ENCODE measurements at places on chromosomes 7 and 10.
A peak's percentile ranks its signal among the peaks of the same experiment; 100 is the strongest.

- DNase-seq: no peak
Measured at GRCh38 chr10:44413416-44413815, 28.5 kb upstream of the CXCL12 start.

DNA sequence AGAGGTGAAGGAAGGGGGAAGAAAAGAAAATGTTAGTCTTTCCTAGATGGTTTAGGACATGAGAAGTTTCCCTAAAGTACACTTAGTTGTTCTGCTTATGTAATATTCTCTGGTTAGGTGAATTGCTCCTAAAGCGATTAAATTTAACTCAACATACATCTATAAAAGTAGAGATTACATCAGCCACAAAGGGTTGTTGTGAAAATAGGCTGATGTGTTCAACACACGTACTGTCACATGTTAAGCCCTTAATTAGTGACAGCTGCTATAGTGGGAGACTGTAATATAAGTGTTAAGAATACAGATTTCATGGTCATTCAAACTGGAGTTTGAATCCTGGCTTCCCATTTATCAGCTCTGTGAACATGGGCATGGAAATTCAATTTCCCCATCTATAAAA lies 12.8 kb downstream of the HECTD2 start:
- DNase-seq: no peak

DNA sequence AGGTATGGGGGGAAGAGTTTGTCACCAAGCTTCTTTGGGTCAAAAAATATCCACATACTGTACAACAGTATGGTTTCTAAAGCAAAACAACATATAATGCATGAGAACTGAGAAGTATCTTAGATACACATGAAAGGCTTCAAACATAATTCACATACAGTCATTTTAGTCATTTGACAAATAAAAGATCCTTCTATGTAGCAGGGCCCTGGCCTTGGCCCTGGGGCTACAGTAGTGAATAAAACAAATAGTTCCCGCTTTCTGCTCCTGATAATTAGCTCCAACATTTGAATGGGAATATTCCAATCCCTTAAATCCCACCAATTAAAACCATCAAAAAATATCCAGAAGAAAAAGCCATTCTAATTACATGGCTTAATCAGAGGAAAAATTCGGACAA lies 51.3 kb downstream of the MALSU1 start:
- DNase-seq: no peak

DNA sequence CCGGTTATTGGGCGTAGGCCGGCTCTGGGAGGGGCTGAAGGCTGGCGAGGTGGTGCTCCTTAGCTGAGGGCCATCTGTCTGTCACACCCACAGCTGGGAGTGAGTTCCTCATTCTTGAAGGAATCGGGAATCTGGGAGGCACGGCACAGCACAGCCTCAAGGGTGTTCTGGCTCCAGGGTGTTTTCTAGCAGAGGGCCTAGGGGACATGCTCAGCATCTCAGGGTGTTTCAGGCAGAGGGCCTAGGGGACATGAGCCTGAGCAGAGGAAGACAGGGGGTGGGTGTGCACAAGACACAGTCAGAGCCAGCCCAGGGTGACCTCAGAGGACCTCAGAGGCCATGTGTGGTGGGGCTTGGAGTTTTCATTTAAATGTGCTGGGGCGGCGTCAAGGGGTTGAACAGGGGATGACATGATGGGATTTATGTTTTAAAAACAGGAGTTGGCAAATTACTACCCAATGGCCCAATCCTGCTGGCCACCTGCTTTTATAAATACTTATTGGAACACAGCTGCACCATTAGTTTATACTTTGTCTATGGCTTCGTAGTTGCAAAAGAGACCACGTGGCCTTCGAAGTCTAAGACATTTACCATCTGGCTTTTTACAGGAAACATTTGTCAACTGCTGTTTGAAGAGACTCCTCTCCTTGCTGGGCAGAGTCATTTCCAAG lies 121.6 kb downstream of the PRKAG2 start:
- no peak for DNase-seq

- no peak for DNase-seq
Measured at GRCh38 chr10:102312683-102313082, 67.4 kb downstream of the GBF1 start.

- no peak for DNase-seq
Measured at GRCh38 chr10:126599949-126600682, 70.4 kb downstream of the C10orf90 start.

- DNase-seq: peak; percentile 41
Measured at GRCh38 chr7:147196481-147196880, 1079.9 kb downstream of the CNTNAP2 start.

GRCh38 chr7:50189371-50189770 lies 96.3 kb upstream of the ZPBP start:
- DNase-seq: no peak

DNA sequence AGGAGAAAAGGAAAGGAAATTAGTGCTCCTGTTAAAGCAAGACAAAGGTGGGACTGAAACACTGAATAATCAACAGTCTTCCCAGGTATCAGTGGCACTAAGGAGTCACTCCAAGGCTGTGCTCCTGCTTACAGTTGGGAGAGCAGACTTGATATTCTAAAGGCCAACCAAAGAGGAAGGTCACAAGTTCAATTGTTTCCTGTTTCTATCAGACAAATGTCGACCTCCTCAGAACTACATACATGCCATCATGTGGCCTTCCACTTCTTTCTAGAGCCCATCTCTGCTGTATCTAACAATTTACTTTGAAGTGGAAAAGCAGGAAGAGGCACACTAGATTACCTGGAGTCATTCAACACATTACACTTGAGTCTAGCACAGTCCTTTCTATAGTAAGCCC lies 3.4 kb downstream of the ZNF239 start:
- no peak for DNase-seq

DNA sequence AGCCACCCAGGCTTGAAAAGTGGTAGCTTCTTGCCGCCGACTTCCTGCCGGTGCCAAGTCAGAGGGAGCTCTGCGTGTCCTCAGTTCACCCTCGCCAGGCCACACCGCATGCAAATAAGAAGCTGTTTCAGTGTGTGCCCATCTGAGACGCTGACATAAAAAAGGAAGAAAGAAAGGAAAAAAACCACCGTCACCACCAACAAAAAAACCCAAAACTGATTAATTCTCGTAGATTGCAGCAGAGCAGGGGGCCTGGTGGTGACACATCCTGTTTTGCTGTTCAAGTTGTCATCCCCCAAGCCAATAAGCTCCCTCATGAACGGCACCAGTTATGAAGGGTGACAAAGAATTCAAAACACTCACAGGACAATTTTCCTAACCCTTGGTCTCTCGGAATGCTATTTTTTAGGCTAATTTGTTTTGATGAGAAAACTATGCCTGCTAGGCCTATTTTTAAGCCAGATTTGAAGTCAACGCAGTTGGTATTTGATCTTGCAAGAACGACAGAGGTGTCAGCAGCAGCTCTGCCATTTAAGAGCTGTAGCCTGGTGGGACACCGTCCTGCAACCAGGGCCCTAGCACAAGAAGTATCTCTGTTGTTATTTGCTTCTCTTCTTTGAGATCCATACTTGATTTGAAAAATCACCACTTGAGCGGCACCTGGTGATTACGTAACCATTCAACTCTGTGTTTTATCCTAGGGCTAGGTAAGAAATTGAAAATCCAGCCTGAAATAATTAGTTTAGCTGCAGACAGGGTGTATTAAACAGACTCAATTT lies 145.6 kb downstream of the PFKFB3 start:
- no peak for DNase-seq

- DNase-seq: no peak
Measured at GRCh38 chr10:4678023-4678950, 147.7 kb upstream of the AKR1E2 start.

DNA sequence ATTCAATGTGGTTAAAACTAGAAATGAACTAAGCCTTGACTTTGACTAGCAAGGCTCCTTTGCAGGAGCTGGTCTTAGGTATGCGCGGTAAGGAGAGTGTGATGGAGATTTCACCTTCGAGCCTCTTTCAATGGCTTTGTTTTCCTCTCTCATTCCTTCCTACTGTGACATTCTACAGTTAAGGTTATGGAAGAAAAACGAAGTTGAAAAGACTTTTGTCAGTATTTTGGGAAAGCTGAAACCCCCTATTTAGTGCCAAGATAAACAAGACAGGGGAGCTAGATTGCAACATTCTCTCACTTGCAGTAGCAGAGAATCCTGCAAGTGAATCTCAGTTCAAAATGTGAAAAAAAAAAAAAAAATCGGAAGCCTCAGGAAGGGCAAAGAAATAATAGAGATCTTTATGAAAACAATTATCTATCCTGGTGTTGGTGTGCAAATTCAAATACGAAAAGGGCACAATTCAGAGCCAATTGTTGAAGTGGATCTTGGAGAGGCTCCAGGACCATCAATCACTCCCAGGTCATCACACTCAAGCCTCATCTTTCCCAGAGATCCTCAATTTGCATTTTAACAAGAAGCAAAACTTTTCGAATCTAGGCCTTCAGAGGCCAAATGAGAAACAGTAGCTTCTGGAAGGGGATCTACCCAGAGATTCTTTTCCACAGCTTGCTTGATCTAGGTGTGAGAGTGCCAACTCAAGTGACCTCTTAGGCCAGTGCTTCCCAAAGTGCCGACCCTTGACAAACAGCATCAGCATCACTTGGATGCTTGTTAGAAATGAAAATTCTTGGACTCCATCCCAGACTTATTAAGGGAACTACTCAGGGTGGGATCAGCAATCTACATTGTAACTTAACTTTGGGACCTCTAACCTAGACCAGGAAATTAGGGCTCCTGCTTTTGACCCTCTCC lies 163.8 kb downstream of the INHBA start:
- DNase-seq: no peak

GRCh38 chr7:28533267-28533666 lies 120.9 kb downstream of the CREB5 start:
- DNase-seq: no peak

DNA sequence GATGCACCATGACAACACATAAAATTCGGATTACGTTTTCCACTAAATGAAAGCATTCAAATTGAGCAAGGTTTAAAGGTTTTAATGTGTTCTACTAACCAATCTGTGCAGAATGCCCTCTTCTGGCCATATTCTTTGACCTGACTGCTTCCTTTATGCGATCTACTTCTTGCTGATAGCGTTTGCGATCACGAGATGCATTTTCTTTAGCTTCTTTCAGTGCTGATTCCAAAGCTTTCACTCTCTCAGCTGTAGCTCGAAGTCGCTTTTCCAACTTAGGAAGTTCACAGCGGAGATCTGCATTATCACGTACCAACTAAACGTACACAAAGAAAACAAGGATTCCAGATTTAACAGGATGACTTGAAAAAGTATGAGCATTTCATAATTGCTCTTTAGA lies 39.2 kb downstream of the KIF5B start:
- no peak for DNase-seq

DNA sequence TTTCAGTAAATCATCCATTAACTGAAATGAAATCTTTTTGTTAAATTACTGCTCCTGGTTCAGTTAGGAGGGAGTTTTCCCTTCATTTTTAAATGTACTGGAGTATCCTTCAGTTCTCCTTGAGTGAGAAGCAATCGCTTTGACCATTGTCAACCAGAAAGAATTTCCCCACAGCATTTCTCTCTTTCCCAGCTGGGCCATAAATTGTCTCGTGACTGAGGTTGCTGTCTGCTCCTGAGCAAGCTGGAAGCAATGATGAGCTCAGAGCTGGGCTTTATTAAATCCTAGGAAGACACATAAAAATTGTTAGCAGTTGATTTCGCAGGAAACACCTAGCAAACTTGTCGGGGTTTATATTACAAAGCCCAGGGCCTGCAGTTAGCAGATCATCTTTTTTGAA lies 102.0 kb upstream of the INSYN2A start:
- DNase-seq: no peak

GRCh38 chr7:134706468-134706867 lies 59.8 kb downstream of the BPGM start:
- DNase-seq: no peak

DNA sequence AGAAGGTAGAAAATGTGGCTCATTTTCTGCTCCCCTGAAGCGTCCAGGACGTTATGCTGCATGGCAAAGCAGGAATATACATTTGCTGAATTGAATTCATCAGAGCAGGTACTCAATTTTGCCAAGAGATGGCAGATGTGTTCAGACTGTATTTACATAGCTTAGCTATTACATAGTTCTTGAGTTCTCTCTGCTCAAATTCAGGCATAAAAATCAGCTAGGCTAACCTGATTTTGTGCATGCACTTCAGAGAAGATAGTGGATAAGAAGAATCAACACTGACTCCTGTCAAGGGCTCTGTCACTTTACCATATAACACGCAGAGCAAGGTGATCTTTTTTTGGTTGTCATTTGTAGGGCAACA lies 209.2 kb upstream of the FAM3C start:
- no peak for DNase-seq

DNA sequence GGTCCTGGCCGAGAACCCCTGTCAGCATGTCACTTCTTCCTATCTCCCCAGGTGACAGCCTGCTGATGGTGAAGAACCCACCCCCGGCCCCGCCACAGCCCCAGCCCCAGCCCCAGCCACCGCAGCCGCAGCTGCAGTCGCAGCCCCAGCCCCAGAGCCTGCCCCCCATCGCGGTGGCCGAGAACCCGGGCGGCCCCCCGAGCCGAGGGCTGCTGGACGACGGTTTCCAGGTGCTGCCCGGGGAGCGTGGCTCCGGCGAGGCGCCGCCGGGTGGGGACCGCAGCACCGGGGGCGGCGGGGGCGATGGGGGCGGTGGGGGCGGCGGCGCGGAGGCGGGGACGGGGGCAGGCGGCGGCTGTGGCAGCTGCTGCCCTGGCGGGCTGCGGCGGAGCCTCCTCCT lies 15.7 kb upstream of the ZNF212 start:
- DNase-seq: no peak

DNA sequence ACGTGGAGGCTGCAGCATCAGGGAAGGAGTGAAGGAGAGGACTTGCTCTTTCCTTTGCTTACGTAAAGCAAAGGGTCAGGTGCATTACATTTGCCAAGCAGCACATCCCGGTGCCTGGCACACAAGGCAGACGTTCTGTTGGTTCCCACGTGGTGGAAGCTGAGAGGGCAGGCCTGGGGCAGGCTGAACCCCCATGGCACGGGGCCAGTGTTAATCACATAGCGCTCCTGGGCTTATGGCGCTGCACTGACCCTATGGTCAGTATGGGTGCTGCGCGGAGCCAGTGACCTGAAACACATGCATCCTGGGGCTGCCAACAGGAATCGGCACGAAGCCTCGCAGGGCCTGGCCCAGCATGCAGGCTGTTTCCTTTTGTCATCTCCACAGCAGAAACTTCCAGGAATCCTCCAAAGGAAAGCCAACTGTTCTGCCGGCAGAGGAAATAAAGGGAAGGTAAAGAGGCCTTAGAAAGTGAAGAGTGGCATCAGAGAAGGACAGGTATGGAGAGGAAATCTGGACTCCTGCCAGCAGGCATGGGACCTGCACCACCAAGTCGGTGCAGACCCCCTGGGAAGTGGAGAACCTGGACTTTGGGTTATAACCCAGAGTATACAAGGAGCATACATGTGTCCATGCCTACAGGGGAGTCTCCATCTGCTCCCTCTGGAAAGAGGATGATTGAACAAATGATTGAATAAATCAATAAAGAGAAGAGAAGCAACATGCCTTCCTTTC lies 560.2 kb downstream of the TCERG1L start:
- DNase-seq: no peak

Data from NCI-H2107 (cell line).